ENCODE measurements at places on chromosomes 12 and 14.

DNA sequence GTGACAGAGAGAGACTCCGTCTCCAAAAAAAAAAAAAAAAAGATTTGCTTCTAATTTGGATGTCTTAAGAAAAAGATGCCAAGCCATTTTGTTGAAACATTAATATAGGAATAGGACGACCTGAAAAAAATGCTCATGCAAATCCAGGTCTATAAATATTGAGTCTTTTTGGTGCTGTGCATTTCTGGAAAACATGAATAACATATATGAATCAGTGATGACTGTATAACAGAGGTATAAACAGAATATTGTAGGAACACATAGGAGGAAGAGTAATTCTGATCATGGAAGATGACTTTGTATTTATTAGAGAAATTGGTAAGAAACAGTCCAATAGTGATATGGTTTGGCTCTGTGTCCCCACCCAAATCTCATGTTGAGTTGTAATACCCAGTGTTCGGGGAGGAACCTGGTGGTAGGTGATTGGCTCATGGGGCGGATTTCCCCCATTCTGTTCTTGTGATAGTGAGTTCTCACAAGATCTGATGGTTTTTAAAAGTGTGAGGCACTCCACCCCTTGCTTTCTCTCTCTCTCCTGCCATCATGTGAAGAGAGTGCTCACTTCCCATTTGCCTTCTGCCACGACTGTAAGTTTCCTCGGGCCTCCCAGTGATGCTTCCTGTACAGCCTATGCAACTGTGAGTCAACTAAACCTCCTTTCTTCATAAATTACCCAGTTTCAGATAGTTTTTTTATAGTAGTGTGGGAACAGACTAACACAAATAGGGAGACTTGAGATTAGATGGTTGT lies 3.0 kb upstream of the SRSF5 start:
- DNase-seq, result no peak

DNA sequence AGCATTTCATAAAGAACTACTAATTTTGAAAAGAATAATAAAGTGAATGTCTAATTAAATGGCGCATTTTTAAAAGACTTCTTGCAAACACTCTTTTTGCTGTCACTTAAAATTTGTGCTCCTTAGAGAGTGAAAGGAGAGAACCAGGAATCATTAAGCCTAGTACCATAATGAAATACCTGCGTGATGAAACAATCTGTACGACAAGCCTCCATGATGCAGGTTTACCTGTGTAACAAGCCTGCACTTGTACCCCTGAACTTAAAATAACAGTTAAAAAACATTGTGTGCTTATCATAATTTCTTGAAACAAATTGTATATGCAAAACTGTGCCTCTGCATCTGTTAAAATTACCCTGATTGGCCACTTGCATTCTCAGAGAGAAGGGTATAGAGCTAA lies 108.1 kb downstream of the MGAT4C start:
- DNase-seq, result no peak

DNA sequence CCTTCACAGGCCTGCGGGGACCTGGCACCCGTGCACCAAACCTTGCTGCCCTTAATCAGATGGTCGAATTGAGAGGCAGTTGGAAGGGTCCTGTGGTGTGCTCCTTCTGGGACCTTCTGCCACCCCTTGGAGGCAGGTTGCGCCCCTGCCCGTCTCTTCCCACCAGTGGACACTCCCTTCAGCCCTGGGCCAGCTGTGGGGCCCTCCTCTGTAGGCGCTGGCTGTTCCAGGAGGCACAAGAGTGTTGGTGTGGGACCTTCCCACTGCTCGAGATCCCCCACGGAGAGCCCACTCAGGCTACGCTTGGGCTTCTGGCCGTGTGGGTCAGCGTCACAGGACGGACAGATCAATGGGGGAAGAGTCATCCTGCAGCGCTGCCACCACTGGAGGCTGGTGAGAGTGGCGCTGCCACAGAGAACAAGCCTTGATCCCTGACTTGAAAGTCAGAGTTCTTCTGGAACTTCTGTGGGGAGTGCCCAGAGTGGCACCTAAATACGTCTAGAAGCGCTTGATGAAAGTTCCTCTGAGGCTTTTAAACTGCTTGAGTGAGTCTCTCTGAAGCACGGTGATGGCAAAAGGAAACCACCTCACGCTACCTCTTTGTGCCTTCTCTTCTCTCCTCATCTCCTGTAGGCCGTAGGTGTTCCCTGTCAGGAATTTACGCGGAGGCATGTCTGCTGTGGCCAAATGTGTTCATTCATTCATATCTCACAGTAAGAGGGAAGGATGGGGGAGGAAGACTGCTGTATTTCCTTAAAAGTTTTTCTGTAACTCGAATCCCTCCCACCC lies 48.3 kb downstream of the TRAF3 start:
- DNase-seq, result no peak

DNA sequence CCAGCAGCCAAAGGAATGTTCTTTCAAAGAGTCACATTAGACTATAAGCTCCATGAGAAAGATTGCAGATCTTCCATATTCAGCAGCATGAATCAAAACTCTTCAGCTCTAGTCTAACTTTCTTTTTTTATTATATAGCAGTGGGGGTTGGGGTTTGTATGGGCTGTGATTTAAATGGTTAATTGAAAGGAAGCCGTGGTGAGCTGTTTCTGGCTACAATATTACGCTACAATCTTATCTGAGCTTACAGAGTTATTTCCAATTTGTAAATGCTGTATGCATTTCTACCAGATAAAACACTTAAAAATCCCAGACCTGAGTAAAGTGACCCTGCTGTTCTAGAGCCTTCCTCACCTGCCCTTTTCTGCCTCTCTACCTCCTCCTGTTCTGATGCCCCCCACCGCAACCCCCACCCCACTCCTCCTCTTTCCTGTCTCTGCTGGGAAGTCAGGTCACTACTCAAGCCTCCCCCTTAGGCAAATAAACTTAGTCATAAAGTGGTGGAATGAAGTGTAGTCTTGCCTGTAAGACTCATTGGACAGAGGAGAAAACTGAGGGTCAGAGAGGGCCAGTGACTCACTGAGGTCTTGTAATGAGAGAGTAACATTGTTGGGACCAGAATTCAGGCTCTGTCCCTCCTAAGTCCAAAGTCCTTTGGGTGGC lies 1089.5 kb downstream of the BCL11B start:
- no peak for DNase-seq

DNA sequence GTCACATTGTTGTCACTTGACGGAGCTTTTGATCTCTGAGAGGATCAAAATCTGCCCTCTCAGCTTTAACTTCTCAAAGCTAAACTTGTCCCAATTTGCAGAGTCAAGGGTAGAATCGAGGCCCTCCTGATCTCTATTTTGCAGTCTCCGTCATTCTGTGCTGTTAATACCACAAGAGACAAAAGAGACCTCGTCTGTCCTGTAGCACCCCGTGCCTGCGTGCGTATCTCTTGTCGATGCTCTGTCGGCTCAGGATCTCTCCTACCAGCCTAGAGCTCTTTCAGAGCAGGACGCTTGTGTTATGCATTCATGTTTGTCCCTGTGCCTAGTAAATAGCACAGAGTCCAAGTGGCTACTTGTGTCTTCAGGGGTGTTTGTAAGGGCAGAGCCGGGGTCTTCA lies 5.1 kb downstream of the EVL start:
- no peak for DNase-seq

GRCh38 chr12:124321556-124322270 lies 26.8 kb downstream of the RFLNA start:
- DNase-seq, result no peak

DNA sequence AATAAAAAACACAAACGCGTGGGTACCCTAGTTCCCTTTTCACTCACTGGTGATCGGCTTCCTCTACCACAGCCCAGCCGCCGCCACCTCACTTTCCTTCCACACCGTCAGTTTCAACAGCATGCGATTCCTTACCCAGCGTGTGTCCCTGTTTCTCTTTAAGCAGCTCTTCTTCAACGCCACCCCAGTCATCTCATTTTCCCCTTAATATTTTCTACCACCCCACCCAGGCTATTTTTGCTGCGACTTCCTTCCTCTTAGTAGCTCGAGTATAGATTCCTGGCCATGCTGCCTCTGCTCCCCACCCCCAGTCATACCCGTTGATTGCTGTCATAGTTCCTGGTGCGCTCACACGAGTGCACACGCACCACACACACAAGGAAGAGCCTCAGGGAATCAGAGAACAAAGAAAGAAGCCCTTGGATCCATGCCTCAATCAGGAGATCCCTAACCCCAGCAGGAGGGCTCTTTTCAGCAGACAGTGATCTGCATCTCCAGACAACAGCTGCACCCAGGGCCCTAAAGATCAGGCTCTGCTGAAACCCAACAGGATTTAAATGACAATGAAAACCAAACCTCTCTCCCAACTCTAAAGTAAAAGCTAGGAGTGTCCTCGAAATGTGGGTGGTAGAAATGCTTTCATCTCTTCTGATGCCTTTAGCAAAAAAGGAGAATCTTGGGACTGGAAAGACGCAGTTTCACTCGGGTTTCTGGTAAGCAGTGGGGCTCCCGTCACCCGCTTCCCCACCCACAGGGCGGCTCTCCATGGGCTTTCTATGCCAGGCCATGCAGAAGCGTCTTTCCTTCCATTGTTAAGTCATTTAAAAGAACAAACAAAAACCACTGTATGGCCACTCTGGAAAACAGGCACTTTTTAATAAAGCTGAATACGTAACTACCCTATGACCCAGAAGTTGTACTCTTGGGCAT lies 23.8 kb downstream of the VPS37B start:
- DNase-seq, result peak; percentile 39

- DNase-seq, result no peak
Observed at GRCh38 chr14:93967637-93968250, 8.6 kb downstream of the ASB2 start.

DNA sequence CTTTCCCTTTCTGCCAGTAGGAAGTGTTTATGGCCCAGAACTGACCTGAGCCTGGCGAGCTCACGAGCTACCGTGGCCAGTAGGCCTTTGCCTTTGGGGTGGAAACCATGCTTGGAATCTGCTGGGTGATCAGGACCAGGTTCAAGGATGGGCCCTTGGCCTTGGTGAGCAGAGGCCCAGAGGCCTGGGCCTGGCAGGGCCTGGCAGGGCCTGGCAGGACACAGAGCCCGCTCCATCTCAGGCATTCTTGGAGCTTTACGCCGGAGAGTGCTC lies 184.8 kb upstream of the RTL1 start:
- no peak for DNase-seq

DNA sequence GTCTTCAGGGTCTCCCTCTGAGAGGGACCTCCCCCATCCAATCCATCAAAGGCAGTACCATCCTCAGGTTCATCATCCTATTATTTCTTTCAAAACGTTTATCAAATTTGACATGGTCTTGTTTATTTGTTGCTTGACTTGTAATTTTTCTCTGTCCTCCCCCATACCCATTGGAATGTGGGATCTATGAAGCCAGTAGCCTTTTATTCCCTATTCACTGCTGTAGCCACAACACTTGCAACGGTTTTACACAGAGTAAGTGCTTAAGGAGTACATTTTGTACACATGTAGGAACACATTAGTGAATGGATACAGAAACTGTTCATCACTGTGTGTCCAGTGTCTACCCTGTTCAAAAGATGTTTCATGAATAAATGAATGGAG lies 41.5 kb downstream of the IGF1 start:
- no peak for DNase-seq

- no peak for DNase-seq
Observed at GRCh38 chr12:121806009-121806545, 2.3 kb downstream of the SETD1B start.

GRCh38 chr12:79597910-79598309 lies 92.9 kb downstream of the PAWR start:
- DNase-seq, result no peak

DNA sequence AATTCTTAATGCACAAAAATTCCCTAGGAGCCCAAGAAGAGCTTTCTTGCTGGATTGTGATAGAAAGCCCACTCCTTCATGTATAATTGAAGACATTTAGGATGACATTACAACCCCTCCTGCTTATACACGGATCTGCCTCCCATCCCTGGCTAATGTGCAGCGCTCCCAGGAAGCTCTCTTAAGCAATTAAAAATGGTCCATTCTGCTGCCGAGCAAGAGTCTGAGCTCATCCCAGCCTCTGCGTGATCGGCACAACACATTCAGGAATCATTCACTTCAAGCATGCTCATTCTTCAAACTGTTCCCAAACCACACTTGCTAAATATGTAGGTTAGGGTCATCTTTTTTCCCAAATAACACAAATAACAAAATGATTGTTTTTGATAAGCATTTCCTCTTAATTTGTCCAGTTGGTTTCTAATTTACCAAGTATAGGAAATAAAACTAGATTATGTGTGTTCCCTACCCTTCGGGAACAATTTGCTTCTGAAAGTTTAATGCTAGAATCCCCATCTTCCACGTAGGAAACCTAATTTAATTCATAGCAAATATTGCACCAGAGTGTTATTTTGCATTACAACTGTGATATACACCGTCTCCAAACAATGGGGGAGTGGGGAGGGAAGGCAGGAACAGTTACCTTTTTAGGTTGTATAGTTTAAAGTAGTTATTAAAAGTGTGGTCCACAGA lies 17.3 kb upstream of the TMEM233 start:
- DNase-seq, result no peak

- DNase-seq, result no peak
Observed at GRCh38 chr14:29709490-29709889, 218.2 kb downstream of the PRKD1 start.

DNA sequence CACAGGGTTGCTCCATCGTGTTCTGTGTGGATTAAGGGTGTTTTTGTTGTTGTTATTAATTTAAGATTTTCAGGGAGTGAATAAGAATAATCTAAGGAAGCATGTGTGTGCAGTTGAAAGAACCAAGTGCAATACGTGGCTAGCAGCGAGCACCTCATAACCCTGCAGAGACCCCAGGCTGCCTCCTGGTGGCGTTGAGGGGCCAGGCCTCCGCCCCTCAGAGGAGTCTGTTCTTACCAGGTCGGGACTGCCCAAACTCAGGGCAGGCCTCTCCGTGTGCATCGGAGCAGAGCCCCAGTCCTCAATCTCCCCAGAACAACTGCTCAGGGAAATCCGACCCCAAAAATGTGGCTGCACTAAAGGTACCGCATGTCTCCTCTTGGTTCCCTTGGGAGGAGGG lies 36.8 kb downstream of the IL31 start:
- no peak for DNase-seq

All from CD8-positive, alpha-beta memory T cell (primary cell).